Trophoblast cell (in vitro differentiated cells and primary cell): ENCODE measurements at places on chromosomes 3 and 15.

GRCh38 chr3:147354623-147355022, 51.7 kb downstream of the ZIC4 start:
- DNase-seq, result no peak

DNA sequence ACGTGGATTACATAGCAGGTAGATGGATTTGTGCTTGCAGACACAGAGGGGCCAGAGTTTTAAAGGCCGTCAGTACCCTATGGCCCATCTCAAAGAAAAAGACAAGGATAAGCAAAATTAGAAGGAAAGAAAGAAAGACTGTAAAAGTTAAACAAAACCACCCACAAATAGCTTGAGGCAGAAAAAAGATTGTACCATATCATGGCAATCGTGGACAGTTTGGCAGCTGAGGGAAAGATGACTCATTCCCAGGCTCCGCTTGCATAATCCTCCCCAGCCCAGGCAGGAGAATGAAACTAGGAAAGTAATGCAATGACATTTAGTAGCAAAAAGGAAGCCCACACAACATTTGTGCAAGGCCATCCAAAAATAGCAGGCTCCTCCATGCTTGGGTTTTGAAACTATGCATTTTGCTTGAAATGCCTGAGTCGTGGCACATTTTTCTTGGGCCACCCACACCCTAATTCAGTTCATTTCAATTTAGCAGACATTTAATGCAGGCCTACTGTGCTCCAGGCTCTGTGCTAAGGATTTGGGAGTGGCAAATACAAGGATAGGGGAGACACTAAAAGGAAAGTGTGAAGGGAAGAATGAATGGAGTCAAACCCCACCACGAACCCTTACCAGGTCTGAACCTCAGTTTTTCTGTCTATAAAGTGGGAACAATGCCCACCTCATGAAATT, 40.9 kb upstream of the SMAD3 start:
- peak; percentile 98 for DNase-seq

DNA sequence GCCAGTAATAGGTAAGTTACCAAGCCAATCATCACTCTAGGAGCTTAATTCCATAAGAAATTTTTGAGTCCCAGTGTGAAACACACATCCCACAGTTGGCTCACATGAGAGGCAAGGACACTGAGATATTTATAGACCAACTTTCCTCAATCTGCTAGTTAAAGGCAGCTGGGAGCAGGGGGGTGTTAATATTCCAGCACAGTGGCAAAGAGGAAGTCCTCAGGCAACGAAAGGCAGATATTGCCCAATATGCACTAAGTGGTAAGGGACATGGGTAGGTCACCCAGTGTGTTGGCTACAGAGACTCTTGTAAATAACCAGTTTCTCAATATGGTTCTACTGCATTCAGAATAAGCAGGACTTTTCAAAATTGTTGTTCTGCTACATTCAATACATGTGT, 61.0 kb downstream of the TOP2B start:
- DNase-seq, result peak; percentile 87

DNA sequence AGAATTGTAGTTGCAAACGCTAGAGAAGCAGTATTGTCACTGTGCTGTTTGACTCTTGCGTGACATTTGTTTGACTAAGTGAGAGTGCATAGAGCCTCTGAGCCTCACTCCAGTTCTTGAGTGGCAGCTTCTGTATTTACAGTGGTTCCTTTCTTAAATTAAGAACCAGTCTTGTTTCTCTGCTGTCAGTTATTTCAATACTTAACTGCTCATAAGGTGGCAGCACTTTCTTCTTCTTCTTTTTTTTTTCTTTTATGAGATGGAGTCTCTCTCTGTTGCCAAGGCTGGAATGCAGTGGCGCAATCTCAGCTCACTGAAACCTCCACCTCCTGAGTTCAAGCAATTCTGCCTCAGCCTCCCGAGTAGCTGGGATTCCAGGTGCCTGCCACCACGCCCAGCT, 372.1 kb downstream of the LPP start:
- DNase-seq, result peak; percentile 8

DNA sequence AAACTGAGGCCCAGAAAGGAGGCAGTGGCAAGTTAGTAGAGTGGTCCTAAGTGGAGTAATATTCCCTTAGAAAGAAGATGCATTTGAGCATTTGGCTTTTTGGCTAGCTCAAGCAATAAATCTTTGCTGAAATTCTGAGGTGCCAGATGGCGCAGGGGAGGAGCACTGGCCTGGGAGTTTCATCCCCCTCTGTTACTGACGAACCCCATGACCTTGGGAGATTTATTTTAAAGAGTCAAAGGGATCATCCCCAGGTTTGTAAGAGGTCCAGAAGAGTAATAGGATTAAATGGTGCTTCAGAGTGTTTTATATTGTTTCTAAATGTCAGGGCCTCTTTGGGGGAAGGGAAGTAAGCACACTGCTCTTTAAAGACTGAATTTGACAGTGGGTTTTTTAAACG, 85.1 kb upstream of the PIAS1 start:
- no peak for DNase-seq

- peak; percentile 20 for DNase-seq
Measured at GRCh38 chr3:15646851-15647511, 45.4 kb downstream of the BTD start.

DNA sequence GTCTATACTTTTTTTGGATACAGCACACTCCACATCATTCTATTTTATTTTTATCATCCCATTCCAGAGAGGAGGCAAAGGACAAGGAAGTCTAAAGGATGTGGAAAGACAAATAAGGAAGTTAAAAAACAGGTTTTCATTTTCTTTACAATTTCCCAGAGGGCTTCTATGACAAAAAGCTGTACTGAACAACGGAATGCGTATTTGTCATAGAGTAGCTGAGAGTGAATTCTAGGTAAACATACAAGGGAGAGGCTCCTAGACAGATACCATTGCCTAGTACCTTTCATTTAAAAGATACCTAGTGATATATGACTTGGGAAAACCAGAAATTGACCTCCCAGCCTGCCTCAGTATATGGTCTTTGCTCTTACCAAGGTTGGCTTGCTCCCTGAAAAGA, 341.7 kb downstream of the FHIT start:
- DNase-seq, result peak; percentile 30

DNA sequence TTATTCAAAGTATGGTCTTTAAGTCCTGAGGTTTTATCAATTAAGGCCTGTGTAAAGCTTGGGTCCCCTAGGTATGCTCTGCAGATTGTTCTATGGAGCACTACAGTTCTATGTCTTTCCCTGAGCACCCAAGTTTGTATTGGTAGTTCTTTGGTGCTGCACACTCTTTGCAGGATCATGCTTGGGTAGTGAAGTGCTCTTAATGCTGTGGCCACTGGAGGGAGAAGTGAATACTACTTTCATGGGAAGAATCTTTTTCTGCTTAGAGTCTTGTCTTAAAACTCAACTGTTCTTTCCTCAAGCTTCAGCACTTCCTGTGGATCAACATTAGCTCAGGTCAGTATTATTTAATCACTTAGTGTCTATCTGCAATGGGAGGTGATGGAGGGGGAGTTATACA, 93.6 kb upstream of the CFAP20DC start:
- peak; percentile 14 for DNase-seq

DNA sequence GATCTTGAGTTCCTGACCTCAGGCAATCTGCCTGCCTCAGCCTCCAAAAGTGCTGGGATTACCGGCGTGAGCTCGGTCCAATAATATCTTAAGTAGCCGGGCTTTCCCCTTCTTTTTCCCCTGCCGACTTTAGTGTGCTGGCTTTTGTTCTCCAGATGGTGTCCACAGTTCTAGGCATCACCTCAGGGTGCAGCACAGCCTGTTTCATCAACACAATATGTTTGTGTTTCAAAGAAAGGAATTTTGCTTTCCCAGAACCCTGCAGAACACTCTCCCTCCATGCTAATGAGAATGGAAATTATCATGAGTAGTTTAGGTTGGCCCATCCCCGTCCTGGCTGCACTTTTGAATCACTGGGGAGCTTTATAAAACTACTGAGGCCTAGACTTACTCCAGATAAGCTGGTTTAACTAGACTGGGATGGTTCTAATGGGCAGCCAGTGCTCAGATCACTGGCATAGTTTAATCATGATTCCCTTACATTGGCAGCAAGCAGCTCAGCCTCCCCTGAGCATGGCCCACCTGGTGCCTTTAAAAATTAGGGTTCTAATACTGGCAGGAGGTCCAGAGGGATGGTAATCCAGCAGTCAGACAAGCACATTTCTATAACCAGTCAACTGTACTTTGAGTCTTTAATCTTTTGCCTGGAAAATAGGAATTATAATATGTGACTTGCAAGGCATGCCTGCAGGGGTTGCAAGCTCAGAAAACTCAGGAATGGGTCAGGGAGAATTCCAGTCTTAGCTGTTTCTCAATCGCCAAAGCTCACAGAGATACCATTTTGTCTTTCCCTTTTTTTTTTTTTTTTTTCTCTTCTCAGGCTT, 127.6 kb upstream of the RASGRP1 start:
- DNase-seq, result peak; percentile 54

- peak; percentile 56 for DNase-seq
Measured at GRCh38 chr3:16802389-16802788, 82.4 kb upstream of the PLCL2 start.

DNA sequence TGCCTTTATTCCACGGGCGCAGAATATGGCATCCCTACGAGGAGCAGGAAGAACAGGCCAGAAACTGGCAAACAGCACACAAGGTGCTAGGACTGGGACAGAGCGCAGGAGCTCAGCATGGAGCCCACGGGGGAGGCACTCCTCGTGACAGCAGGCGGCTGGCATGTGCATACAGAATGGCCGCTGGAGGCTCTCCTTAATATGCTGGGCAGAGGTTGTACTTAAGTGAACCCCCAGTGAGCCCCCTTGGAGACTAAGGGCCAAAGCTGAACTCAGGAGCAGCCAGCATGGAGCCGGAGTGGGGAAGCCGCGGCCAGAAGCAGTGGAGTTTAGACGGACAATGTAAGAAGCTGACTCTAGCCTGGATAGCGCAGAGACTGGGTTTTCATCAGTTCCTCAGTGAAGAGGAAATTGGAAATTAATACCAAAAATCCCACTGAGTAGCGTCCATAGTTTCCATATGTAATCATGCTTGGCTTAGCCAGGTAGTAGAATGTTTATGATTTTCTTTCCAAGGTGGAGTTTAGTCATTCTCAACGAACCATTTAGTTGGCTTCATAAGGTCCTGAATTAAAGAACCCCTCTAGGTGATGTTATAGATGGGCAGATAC, 69.4 kb downstream of the EPHB3 start:
- DNase-seq, result no peak

DNA sequence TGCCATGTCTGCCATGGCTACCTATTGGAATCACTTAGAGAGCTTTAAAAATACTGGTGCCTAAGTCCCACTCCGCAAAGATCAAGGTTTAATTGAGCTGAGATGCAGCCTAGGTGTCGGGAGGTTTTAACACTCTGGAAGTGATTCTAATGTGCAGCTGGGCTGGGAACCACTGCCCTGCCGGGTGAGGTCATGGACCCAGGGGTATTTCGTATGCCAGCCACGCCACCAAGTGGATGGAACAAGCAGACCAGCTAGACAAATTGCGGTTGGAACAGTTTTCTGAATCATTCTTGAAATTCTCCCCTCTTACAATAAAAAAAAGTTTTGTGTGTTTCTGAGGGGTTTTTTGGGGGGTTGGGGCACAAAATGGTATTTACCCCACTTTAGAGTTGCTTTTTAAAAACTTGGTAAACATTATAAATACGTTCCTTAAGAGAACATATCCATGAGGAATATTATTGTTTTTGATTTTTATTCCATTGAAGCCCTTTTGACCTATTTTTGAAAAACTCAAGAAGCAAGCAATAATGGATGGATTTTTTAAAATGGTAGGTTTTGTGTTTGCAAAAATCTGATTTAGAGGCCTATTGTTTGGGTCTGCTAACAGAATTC, 66.2 kb upstream of the CSTA start:
- DNase-seq, result peak; percentile 72

- DNase-seq, result no peak
Measured at GRCh38 chr3:86954747-86955146, 36.2 kb downstream of the VGLL3 start.

DNA sequence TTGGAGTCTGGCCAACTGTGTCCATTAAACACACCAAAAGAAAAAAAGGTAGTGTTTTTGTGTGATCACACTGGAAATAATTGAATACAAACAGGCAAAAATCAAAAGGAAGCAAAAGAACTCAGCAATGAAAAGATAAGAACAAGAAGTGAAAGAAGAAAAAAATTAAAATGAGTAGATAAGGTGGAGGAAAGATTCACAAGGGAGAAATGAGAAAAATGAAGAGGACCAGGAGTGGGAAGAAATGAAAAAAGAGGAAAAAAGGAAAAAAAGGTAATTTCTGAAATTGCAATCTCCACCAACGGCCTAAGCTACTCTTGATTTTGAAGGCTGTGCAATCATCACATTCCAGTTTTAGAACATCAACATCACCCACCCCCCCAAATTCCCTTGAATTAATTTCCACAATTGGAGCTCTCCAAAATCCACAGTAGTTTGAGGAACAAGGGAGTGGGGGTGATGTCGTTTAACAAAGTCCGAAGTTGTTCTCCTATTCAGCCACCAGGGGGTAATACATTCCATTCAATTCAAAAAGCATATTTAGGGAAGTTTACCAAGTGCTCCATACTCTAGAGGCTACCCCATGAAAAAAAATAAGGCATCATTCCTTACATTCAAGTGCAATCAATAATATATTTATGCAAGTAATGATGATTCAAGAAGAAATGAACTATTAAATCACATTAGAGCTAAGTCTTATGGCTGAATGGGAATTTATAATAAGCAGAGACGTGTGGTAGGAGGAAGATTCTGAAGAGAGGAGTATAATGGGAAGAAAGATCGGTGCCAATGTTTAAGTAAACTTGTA, 37.4 kb downstream of the ZNF860 start:
- DNase-seq, result peak; percentile 63

GRCh38 chr3:128382221-128382807, 84.4 kb downstream of the DNAJB8 start:
- DNase-seq, result no peak

DNA sequence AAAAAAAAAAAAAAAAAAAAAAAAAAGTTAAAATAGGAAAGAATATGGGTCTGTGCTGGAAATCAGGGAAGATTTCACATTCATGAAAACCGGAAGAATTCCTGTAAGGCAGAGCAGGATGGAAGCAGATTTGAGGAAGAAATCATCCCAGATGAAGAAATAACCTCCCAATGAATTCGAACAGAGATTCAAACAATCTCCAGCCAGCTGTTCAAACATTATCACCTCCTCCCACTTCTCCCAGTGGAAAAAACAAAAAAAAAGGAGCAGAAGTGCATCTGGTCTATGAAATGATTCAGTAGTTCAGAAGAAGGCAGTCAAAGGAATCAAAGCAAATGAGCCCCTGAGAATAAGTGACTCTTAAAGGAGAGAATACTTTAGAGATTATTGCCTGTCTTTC, 33.1 kb downstream of the CP start:
- DNase-seq, result no peak

DNA sequence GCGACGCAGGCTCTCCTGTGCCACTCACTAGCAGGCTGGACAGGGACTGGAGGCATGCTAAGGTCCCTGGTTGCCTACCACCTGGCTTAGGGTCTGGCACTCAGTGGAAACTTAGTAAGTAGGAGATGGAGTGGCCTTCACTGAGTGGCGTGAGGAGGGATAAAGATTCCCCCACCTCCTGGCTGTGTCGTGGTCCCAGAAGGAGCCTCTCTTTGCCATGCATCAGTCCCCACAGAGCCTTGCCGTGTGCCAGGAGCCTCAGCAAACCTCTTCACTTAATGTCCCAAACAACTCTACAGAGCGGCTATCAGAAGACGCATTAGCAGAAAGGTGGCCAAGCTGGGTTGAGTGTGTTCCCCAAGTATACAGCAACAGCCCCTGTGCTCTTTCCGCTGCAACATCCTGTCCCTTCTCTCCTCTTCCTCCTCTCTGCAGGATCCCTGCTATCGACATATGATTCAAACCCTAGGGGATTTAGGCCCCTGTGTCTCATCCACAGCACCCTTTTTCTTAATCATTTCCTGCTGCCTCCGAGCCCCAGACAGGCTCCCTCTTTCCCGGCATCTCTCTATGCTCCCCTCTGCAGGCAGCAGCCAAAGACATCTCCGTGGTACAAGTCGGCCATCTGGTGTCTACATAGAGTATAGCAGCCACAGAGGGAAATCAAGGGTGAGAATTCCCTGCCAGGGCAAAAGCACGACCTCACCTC, 66.7 kb downstream of the SLC6A1 start:
- DNase-seq, result peak; percentile 35
